ENCODE measurements at places on chromosomes 7 and 10.

DNA sequence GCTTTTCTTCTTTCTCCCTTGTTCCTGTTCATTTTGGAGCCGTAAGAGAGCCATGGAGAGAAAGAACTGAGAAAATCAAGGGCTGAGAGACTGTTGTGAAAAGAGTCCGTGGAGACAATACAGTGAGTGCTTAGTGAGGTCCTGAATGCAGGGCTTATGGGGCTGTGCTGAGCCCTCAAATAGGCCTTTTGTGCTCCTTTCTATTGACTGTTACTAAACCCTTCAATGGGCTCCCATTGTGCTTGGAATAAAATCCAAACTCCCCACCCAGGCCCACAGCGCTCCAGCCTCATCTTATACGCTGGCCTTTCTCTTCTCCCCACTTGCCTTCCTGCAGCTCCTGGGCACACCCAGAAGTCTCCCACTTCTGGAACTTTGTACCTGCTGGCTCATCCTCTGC, 243.1 kb upstream of the HABP2 start:
- DNase-seq = peak; percentile 85

DNA sequence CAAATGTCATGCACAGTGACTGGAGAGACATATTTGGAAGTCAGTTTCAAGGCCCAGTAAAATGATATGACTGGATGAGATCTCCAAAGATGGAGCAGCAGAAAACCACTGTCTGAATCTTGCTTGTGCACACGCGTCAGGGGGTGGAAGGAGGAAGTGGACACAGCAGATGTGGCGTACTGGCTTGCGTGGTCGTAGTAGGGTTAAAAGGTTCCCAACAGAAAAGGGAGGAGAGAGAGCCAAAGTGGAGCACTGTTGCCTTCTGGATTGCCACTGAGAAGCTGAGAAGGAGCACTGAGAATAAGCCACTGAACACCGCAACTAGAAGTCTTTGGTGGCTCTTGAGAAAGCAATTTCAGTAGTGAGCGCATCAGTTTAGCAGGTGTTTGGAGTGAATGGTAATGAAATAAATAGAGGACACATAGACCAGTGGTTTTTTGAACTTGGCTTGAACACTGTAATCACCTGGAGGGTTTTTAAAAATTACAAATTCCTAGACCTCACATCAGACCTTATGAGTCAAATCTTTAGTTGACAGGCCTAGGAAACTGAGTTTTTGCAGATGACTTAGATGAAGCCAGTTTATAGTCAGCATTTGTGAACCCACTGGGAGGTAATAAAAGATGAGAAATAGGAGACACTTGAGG, 227.3 kb downstream of the PTEN start:
- no peak for DNase-seq

DNA sequence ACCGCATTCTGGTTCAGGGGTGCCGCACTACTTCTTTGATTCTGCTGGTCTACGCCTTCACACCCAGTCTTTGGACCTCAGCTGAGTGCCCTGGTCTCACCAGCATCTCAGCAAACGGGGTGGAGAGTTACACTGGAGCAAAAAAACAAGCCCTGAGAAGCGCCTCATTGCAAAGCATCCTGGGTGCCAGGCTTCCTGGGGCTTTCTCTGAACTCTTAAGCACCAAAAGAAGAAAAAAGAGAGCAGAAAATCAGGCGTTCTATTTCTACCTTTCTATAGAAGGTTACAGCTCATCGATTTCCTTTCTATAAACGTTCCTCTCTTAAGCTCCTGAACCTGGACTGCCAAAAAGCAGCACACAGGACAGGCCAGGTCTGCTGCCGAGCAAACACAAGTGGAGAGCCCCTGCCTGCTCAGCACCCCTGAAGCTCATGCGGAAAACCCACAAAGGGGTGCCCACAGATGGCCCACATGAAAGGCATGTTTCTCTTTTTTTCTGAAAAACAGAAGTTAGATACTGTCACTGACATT, 217.9 kb downstream of the SFMBT2 start:
- DNase-seq = no peak

DNA sequence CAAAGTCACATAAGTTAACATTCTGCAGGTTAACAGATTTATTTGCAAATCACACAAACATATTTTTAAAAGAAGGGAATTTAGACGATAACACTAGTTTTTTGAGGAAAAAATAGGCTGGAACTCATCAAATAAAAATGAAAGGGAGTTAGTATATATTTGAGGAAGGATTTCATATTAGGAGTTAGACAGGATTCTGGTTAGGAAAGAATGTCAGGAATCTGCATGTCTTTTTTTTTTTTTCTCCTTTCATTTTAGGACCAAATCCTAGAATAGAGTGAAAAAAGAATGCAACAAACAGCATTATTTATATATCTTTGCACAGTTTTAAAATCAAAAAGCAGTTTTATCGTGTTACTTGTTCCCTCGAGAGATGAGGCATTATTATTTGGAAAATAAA, 8.9 kb upstream of the TRDMT1 start:
- DNase-seq = no peak

GRCh38 chr7:17474724-17475344, 176.4 kb downstream of the AHR start:
- no peak for DNase-seq

DNA sequence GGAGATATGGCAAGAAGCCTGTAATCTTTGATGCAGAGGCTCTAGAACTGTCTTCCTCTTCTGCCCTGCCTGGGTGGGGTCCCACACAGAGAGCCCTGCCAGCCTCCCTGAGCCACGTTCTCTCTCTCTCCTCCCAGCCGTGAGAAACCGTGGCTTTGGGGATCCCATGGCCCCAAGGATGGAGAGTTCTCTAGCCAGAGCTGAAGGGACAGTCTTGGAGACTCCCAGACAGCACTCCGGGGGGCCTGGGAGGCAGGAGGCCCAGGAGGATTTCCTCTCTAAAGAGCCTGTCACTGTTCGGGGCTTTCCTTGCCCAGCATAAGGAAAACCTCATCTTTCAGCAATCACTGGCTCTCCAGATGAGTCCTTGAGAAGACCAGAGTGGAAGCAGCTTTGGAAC, 227.1 kb downstream of the ARHGAP12 start:
- DNase-seq = no peak

Data from neuronal stem cell (in vitro differentiated cells).